NK-92 treated with Interleukin-12 subunit alpha and Interleukin-12 subunit beta, amount 100 ng/mL, for 24 hours (cell line): ENCODE measurements at places on chromosomes 5 and 9.

DNA sequence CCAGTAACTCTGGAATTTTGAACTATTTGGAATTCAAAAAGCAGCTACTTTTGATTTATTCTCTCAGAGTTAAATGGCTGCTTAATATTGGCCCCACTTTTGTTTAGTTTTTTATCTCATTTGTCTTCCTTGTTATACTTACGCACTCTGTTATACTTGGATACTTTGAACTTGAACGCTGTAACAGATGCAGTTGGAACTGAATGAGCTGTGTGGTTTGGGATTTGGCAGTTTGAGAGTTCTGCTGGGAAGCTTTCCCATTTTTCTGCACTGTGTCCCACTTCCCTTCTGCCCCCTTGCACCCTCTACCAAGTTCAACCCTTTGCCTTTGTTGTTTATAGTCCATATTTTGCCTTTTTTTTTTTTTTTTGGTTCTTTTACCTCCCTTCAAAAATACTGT, 3.8 kb downstream of the RHOBTB3 start:
- no peak for DNase-seq

- no peak for DNase-seq
Observed at GRCh38 chr5:77844373-77844622, 68.2 kb upstream of the TBCA start.

- DNase-seq: no peak
Observed at GRCh38 chr5:88193896-88194295, 74.7 kb downstream of the TMEM161B start.

DNA sequence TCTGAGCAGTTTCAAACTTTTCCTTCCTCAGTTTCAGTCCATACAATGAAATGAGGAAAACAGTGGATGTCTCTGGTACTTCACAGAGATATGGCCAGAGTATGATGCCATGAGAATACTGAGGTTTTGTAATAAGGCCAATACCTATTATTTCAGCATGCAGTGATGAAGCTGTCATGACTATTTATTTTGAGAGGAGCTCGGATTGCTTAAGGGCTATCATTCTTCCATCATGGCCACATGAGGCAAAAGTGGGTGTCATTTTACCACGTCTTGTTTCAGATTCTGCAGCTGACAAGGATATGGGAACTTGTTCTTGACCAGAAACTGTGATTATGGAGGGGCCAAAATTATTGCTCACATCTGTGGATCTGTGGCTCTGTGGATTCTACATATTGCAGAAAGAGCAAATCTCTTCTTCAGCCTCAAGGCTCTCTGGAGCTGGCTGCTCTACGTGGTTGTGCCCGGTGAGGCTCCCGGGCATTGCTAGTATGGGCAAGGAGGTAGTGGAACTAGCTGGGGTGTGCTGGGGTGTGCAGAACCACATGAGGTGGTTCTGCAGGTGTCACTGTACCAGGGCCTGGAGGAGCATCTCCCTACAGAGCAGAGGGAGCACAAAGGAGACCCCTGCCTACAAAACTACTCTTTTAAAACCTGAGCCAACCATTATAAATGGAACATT, 180.3 kb downstream of the SEMA6A start:
- DNase-seq: no peak

- DNase-seq: no peak
Observed at GRCh38 chr5:159322180-159322579, 8.1 kb downstream of the IL12B start.

DNA sequence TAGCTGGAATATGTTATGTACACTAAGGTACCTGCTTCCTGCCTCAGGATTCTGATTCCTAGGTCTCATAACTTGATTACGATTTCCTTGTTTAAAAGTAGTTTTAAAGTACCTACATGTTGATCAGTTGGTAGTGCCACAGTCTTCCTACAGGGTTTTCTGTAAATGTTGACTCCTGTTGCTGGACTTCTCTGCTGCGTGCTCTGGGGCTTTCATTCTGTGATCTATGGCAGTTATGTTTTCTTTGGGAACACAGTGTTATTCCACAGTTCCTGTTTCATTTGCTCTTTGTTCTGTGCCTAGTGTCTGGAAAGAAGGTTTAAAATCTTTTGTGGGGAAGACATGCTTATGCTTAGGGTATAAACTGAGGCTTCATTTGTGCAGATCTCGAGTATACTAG, 343.5 kb downstream of the PLK2 start:
- no peak for DNase-seq

- DNase-seq: no peak
Observed at GRCh38 chr9:20070336-20070735, 281.5 kb upstream of the SLC24A2 start.

DNA sequence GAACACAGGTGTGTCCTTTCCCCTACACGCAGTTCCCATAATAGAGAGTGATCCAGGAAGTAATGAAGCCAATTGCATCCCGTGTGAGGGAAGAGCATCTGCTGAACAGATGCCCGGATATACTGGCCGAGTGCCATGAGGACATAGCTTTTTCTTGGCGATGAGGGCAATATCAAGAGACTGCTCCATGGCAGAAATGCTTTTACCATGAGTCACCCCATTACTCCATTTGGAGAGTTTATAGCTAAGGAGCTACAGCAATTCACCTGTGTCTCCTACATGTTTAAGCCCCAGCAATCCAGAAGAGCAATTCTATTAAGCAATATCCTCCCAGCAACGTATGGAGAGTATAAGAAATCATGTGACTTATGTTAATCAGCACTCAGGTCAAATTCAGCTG, 222.0 kb upstream of the KLF4 start:
- no peak for DNase-seq

DNA sequence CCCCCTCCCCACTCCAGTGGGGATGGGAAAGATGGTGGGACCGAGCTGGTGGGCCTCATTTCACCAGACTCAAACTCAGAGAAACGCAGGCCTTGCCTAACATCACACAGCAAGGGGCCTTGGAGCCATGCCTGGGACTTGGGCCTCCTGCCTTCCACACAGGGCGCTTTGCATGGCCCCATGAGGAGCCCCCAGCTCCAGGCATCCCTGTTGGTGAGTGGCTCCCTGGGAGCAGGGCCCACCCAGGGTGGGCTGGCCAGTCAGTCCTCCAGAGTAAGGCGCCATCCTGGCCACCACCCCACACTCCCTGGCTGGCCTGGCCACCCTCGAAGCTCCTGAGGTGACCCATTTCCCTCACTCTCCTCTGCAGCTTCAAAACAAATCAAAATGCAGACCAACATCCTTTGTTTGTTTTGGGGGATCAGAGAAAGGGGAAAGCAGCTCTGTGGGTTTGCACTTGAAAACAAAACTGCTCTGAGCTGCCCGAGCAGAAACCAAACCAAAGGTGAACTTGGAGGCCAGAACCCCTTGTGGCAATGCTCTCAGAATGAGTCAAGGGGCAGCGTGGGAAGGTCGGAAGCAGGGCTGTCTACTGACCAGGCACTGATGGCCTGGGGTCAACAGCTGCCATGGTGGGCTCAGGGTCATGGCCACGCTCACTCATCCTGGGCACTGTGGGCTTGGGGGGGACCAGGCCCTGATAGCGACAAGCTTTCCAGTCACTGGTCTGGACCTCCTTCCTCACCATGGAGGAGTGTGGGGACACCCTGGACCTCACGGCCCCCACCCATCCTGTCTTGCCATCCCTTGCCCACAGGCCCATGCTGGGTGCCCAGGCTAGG, 37.0 kb upstream of the VDAC1 start:
- no peak for DNase-seq

- DNase-seq: no peak
Observed at GRCh38 chr5:180824630-180825476, 22.2 kb upstream of the MGAT1 start.

GRCh38 chr9:99023831-99024230, 80.1 kb downstream of the COL15A1 start:
- DNase-seq: no peak

- DNase-seq: no peak
Observed at GRCh38 chr9:114086607-114087006, 8.5 kb upstream of the AMBP start.

- no peak for DNase-seq
Observed at GRCh38 chr5:157721159-157721558, 10.1 kb upstream of the THG1L start.

GRCh38 chr5:96049398-96050272, 88.0 kb upstream of the ELL2 start:
- no peak for DNase-seq

GRCh38 chr5:89584339-89584956, 701.5 kb upstream of the MEF2C start:
- DNase-seq: no peak

GRCh38 chr9:132873403-132873802, 4.7 kb downstream of the AK8 start:
- no peak for DNase-seq

DNA sequence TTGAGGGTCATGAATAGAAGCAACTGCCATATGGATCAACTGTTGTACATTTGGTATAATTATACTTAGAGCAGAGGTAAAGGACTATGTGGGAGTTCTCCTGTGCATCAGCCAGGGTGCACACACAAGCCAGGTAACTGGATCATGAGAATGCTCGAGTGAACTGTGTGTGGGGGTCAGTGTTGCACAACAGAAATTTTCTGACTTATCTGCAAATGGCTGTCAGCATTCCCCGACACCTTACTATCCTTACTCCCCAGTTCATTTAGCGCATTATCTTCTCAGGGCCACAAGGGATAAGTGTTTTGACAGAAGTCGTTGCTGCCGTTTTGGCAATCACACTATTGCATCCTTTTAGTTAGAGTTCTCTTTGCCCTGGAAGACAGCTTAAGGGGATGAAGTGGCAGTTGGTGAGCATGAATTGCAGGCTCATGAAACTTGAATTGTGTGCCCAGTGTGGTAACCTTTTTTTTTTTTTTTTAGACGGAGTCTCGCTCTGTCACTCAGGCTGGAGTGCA, 1.7 kb downstream of the CANX start:
- no peak for DNase-seq
